ENCODE measurements at places on chromosomes 11 and 22.

- DNase-seq: no peak
These were observed 2.1 kb downstream of the CHRNA10 start for GRCh38 chr11:3669128-3669527.

DNA sequence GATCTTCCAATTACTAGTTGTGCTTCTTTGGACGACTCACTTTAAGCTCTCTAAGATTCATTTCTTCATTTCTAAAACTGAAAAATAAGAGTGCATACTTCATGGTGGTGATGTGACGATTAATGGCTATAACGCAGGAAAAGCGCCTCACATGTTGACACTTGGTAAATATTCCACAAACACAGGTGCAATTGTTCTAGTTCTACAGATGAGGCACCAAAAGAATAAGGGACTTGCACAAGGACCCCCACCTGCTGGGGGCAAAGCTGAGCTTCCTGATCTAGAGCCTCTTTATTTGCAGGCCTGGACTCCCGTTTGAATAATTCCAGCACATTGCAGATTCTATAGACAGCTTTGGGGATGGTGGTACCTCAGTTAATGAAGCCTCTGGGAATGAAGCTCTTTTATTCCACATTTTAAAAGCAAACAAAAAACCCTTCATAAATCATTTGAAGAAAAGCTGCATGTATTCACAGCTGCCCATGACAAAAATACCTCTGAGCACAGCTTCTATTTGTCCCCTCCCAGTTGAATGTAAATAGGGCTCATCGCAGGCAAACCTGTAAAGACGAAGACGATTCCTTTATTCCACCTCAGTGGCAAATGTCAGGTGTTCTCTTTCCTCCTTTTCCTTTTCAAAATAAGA lies 14.9 kb upstream of the CADM1 start:
- no peak for DNase-seq

DNA sequence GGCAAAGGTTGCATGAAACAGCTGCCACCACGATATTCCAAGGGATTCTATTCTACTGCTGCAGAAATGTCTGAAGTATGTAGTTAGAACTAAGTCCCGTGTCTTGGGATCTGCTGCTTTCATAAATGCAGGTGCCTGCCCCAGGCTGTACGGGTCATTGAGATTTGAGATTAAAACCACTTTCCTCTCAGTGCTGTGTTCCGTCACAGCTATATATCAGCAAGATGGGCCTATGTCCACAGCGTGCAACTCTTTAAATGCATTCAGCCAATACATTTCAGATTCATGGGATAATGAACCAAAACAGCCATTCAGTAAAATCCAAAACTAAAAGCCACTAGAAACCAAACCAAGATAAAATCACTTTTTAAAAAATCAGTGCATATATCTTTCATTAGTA lies 107.3 kb upstream of the LUZP2 start:
- DNase-seq: no peak

DNA sequence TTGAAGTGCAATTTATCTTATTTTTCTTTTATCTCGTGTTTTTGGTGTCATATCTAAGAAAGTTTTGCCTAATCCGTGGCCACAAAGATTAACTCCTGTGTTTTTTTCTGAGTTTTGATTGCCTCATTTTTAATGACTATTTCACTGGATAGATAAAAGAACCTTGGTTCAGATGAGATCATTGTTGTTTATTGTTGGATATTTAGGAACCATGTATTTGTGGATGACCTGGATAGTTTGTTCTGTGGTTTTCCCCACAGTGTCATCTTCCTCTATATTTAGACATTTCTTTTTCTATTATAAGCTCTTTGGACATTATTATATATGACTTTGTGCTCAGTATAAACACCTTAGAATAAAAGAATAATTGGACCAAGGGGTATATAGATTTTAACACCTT lies 37.2 kb downstream of the PPP6R3 start:
- DNase-seq: no peak

DNA sequence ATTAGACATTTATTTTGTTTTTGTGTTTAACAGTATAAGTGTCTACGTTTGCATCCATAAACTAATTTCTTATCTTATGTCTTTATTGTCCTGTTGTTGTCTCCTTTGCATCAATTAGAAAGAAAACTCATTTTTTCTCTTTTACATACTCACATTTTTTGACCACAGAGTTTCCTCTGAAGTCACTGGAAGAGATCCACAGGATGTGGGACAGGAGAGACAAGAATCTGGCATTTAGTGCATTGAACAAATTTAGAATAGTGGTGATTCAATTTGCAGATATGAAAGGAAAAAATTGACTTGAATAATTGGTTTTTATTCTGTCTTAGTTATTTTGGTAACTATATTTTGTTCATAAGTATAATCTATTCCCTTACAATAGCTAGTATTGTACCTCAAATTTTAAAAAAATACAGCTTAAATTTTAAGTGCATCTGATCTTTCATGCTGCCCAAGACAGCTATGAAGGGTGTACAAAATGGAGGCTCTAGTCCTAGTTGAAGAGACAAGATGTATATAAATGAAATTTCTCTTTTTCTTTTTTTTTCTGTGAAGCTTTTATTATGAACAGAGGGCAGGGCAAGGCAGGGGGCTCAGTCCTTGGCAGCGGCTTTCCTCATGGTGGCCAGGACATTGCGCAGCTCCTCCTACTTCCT lies 24.4 kb downstream of the HORMAD2 start:
- DNase-seq: no peak

GRCh38 chr22:45413368-45414211 lies at the start of the genes RIBC2 and SMC1B:
TSS of gene RIBC2 (plus strand) at chr22:45413693. CDS start at chr22:45413887, 194 bp downstream.
TSS of gene SMC1B (minus strand) at chr22:45413599. CDS start at chr22:45413567, 32 bp downstream.
- DNase-seq: peak; percentile 87

DNA sequence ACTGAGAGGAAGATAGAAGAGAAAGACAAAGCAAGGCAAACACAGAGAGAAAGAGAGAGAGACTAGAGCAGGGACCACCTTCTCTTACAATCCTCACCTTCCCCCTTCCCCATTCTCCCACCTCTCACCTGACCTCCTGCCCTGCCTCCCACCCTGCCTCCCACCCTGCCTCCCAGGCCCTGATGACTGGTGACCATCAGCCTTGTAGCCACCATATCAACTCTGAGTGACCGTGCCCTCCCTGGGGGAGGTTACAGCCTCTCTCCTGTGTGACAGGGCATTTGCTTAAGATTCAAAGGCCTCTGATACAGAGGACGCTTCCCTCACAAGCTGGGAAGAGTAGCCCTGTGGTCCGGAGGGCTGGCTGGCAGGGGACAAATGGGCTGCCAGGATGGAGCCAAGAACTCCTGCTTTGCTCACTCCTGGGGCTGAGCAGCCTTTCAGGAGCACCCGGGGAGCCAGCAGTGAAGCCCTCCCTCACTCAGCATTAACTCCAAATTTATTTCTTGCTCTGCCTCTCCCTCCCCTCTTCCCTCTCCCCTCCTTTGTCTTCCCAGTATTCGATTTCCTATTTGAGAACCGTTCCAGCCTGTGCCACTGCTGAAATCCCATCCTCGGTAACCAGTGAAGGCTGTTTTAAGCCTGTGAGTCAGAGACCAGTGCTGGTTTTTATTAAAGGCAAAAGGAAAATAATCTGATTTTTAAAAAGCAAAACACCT lies 125.2 kb upstream of the SYT13 start:
- DNase-seq: no peak

- DNase-seq: no peak
These were observed 7.8 kb downstream of the TESMIN start for GRCh38 chr11:68743539-68743938.

GRCh38 chr11:101748572-101749344 lies 165.0 kb upstream of the TRPC6 start:
- DNase-seq: no peak

- DNase-seq: no peak
These were observed 111.6 kb downstream of the RASSF10 start for GRCh38 chr11:13120691-13121090.

DNA sequence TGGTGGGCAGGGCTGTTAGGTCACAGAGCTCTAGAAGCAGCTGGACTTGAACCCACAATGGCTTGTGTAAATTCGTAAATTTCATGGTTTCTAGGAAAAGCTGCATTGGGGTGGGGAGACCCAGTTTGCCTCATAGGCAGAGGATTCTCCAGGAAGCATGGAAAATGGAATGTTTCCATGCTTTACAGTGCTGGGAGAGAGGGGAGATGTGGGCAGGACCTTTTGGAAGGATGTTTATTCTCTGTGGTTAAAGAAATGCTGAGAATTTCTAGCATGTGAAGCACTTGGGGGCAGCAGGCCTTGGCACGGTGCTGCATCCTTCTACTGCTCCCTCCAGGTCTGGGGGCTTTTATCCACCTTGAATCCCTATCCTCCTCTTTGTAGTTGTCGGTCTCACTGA lies 46.3 kb downstream of the TRAF6 start:
- no peak for DNase-seq

DNA sequence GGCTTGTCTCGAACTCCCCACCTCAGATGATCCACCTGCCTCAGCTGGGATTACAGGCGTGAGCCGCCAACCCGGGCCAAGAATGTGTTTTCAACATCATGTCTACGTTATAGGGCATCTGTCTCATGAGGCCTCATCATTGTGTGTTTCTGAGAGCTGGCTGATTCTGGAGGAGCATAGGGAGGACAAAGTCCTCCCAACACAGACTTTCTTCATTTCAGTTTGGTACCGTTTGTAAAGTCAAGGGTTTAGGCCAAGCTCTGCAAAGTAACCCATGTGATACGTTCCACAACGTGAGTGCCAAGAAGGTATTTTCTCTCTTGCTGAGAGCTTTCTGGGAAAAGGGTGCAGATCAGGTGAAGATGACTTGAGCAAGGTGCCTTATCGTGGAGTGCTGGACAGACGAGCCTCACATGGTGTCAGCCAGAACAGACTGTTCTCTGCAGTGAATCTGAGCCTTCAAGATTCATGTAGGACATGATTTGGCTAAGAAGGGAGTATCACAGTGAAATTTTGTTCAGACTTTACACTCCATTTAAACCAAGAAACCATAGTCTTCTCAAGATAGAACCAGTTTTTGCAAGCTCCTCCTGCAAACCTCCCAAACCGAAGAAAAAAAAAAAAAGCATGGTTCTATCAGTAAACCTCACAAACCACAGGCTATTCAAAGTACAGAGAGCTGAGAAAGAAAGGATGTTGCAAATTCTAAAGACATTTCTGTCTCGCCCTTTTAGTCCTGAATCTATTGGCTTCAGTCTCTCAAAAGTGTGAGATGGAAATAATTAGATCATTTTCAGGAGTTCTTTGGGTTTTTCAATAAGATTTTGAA lies 71.7 kb downstream of the DBX1 start:
- DNase-seq: no peak

DNA sequence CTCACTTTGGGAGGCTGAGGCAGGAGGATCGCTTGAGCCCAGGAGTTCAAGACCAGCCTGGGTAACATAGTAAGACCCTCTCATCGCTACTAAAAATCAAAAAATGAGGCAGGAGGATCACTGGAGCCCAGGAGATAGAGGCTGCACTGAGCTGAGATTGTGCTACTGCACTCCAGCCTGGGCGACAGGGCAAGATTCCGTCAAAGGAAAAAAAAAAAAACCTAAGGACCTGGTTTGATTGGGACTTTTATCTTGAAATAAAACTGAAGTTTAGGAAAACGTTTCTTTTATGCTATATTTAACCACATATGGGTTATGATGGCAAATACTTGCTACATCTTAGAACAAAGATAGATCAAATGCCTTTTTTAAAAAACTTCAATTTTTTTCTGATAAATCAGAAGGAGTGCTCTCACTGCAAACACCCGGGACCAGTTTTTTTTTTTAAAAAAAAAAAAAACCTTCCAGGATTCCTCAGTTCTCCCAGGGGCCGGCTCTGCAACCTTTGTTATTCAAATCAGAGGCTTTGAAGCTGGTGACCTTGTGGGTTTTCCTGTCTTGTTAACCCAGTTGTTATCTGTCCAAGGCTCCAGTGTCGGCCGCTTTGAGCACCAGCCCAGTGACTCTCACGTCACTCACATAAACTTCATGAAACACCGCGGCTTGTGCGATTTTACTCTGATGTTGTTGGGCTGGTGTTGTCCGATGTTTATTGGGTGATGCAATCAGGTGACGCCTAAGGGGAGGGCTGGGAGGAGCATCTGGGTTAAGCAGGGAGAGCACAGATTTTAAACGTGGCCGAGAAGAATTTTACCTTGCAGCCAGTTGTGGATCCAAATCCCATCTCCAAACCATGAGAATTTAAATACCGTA lies 24.7 kb upstream of the SLC22A12 start:
- DNase-seq: peak; percentile 19

DNA sequence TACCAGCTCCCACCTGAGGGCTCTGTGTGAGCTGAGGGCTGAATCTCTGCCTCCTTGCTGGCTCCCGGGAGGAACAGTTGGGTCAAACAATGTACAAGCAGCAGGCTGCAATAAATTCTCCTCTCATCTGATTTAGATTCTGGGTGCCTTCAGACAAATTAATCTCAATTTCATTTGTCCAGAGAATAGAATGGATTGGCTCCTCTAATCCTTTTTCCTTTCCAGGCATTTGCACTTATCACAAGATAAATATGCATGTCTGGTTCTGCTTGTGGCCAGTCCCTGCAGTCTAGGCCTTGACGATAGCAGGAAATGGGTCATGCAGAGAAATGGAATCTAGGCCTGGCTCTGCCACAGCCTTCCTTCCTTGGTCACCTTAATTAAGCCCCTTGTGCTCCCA lies 28.7 kb downstream of the UPB1 start:
- no peak for DNase-seq

GRCh38 chr22:36560001-36560400 lies 31.0 kb upstream of the EIF3D start:
- DNase-seq: no peak

- DNase-seq: no peak
These were observed 62.6 kb downstream of the PKNOX2 start for GRCh38 chr11:125227151-125227550.

DNA sequence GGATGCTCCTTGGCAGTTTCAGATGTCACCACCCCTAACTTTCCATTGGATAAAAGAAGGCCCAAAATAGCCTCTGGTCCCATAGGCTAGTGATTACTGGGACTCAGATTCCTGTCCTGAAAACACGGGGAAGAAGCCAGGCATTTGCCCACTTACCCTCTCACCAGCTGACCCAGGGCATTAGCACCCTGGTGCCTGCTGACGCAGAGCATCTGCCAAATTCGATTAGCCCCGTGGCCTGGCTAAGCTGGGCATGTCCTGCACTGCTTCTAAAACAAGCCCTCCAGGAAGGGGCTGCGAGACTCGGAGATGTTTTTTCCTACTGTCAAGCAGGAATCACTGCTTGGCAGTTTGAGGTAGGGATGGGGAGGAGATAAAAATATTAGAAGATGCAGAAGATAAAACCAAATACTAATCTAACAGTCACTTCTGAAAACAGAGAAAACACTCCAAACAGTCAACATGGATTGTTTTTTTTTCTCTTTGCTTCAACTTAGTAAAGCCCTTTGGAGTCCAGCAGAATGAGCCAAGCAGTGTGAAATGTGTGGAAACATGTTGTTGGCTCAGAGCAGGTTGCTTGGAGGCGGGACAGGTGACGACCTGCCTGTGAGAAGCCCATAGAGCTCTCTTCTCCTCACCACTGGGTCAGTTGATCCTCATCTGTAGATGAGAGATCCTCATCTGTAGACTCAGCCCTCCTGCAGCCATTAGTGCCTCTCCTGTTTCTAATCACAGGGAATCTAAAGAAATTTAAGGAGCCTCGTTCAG lies 54.0 kb downstream of the BDNF start:
- DNase-seq: no peak
